ENCODE measurements at places on chromosomes 2 and 18. TPM values are rescaled to one million over a fixed set of nuclear protein-coding genes. Genes with fewer than 3 reads are reported as not detected.

DSC2 gene
- total RNA-seq = 69.5 TPM

MAPK4 gene
- 7.5 TPM for total RNA-seq

KCNF1 gene
- not detected for total RNA-seq

PTH2R gene
- not detected for total RNA-seq

HAAO gene
- 11.8 TPM for total RNA-seq

ANO7 gene
- not detected for total RNA-seq

ERICH2 gene
- not detected for total RNA-seq

MRPS5 gene
- 20.4 TPM for total RNA-seq

REG1B gene
- not detected for total RNA-seq

FOXI3 gene
- not detected for total RNA-seq

Data from placental epithelial cell (primary cell).